ENCODE measurements at places on chromosomes 4 and X.

- DNase-seq: no peak
Measured at GRCh38 chr4:37126051-37126450, 118.5 kb upstream of the NWD2 start.

DNA sequence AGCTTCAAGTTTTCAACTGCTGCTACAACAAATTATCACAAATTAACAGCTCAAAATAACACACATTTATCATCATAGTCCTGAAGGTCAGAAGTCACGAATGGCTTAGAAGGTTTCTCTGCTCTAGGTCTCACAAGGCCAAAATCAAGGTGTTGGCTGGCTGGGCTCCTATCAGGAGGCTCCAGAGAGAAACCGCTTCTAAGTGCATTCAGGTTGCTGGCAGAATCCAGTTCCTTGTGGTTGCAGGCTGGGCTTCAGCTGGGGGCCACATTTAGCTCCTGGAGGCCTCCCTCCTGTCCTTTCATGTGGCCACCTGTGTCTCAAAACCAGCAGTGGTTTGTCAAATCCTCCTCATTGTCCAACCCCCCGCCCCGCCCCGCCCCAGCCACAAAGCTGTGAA is 15.4 kb downstream of the MRFAP1 start:
- no peak for DNase-seq

GRCh38 chr4:1354136-1354982 is 7.4 kb downstream of the UVSSA start:
- DNase-seq: no peak

GRCh38 chrX:69493193-69493592 is 10.9 kb upstream of the NALF2 start:
- DNase-seq: no peak

DNA sequence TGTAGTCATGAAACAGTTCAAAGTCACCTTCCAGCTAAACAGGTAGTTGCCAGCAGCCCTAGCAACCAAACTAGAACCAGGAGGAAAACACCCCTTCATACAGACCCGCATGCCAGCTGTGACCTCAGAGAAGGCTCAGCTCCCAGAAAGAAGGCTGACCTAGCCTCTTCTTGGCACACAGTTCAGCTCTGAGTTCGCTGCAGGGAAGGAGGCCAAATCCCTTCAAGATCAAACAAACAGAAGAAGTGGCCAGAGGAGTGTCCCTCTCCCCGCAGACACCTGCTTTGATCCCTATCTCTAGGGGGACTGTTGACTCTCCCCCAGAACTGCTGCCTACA is 56.0 kb downstream of the HADH start:
- no peak for DNase-seq

DNA sequence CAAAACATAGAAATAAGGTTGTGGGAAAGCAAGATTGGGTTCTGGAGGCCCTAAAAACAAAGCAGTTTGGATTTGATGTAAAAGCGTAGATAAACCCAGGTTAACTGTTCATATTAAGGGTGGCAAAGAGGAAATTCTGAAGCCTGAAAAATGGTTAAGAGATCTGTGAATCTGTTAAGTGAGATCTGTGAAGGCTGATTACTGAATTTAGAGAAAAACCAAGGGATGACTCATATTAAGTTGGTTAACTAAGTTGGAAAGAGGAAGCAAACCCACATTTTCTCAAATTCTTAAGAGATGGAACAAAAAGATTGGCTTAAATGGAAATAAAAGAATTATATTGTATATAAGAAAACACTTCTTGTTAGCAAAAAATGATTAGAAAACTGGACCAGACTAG is 22.8 kb downstream of the GPAT3 start:
- DNase-seq: no peak

GRCh38 chr4:55742655-55743202 is 76.9 kb upstream of the EXOC1L start:
- DNase-seq: no peak

GRCh38 chr4:160887668-160888067 is 1276.1 kb downstream of the FSTL5 start:
- DNase-seq: no peak

GRCh38 chrX:2631743-2632532 is 59.2 kb upstream of the CD99 start:
- DNase-seq: no peak

DNA sequence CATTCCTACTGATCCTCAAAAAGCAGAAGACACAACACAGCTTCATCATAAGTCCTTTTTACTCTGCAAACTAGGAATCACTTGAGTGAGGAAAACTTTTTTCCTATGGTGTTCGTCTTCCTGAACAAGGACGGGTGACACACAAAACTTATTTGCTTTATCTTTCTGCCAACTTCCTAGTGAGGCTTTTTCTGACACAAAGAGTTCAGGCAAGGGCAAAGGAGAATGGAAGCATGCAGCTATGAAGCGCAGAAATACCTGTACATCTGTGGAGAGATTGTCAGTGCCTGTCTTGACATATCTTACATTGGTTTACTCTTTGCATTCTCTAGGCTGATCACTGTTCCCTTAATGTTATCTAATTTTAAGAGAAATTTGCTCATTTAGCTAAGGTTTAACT is 548.0 kb upstream of the IGFBP7 start:
- DNase-seq: no peak
